Right ventricle myocardium inferior (tissue), 1 donor: ENCODE measurements at places on chromosomes 7 and 10. TPM values are rescaled to one million over a fixed set of nuclear protein-coding genes. Genes with fewer than 3 reads are reported as not detected.

TAS2R16 gene
- total RNA-seq = not detected

EPHA1 gene
- total RNA-seq = not detected

AKR1C2 gene
- 29.7 TPM for total RNA-seq

KIN gene
- total RNA-seq = 7.5 TPM

PLXNA4 gene
- total RNA-seq = 17.6 TPM

FAM25A gene
- total RNA-seq = not detected

BCCIP gene
- 38.4 TPM for total RNA-seq

ZPBP gene
- not detected for total RNA-seq

SUFU gene
- 7.8 TPM for total RNA-seq

RELN gene
- 0.62 TPM for total RNA-seq

IRF5 gene
- 3.3 TPM for total RNA-seq

ASAH2 gene
- 2.0 TPM for total RNA-seq
